ENCODE measurements at places on chromosomes 3 and 15.

GRCh38 chr15:39578851-39579486 is 1.9 kb upstream of the THBS1 start:
- DNase-seq: no peak

GRCh38 chr3:143526011-143526545 is 322.2 kb downstream of the SLC9A9 start:
- DNase-seq: no peak

DNA sequence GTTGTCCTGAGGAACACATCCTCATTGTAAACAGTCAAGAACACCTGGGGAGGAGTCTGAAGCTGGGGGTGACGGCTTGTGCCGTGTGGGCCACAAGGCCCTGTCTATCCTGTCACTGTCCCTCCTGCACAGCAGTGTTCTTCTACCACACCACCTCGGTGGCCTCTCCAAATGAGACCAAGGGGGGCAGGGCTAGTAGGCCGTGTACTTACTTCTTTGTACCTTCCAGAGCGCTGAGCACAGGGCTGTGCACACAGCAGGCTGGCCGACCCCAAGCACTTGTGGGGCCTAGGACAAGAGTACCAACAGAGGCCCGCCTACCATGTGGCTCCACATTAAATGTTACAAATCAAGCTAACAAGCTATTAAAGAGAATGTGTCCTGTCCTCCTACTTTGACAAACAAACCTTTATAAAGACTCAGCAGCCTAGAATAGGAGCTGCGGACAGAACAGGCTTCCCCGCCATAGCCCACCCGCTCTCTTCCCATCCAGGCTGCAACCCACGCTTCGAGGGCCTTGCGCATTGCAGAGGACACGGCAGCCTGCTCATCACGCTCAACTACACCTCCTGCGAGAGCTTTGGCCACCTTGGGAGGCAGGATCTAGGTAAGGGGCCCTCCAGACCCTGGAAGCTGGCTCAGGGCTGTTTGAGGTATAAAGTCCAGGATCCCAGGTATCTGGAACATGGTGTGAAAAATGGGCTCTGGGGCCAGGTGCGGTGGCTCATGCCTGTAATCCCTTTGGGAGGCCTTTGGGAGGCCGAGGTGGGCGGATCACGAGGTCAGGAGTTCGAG is 30.5 kb downstream of the MELTF start:
- no peak for DNase-seq

DNA sequence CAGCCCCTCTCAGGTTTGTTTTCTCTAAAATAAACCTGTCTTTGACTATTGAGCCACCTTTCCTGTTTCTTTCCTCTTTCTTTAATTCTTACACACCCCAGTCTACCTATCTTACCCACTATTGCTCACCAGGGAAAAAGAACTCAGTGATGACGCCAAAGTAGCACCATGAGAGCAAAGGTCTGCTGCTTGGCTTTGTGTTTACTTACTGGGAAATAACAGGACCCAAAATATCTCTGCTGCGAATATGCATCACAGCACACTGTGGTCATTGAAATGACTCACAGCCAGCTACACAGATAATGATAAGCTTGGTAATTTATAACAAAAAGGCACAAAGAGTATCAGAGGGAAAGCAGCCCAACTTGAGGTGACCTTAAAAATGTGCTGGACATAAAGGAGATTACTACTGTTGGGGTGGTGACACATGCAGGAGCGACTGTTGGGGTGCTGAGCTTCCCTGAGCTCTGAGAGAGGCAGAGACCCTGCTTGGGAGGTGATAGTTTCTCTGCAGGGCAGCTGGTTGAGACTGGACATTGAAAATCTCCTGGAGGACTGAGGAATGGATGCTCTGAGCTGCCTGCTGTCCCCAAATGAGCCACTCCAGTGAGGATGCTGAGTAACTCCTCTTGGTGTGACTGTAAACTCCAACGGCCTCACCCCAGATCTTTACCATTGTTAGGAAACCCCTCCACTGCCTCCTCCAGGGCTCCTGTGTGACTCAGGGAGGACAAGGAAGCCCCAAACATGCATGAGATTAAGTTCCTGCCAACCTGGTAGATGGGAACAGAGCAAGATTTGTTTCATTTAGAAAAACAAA is 14.5 kb downstream of the EFCAB12 start:
- DNase-seq: no peak

- DNase-seq: peak; percentile 46
Observed at GRCh38 chr15:80403712-80404056, 498 bp upstream of the ARNT2 start.

GRCh38 chr3:168288511-168289401 is 193.0 kb upstream of the GOLIM4 start:
- peak; percentile 5 for DNase-seq

DNA sequence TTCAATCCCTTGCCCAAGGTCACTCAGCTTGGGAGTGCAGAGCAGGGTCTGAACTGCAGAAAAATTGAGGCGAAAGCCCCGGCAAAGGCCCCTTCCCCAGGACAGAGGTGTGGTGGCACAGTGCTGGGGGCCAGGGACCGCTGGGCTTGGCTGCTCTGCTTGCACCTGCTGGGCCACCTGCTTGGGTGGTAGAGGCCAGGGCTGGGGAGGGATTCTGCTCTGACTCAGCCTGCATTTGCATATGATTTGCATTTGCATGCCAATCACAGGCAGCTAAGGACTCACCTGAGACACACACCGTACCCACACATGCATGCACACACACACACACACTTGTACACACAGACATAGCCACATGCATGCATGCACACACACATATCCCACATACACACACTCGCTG is 9.9 kb downstream of the GRM2 start:
- no peak for DNase-seq

- DNase-seq: no peak
Observed at GRCh38 chr15:48510976-48511375, 134.5 kb downstream of the FBN1 start.

- DNase-seq: no peak
Observed at GRCh38 chr15:51223771-51224229, 114.6 kb downstream of the CYP19A1 start.

Measured in NCI-H146 (cell line).